H9 (cell line): ENCODE measurements at places on chromosomes 16 and 17. TPM values are rescaled to one million over a fixed set of nuclear protein-coding genes. Genes with fewer than 3 reads are reported as not detected.
A peak's percentile ranks its signal among the peaks of the same experiment; 100 is the strongest.

Gene PDE6G
- total RNA-seq = 5.7 TPM in 2 replicates

Gene PDF
- 36.3 and 36.4 TPM in 2 replicates for total RNA-seq

Gene KRT33B
- not detected in 2 replicates for total RNA-seq

Gene NUPR1
- 0.15 and 0.35 TPM in 2 replicates for total RNA-seq

Gene GEMIN4
- total RNA-seq = 54.7 and 56.8 TPM in 2 replicates

Gene CPHXL2
- not detected in 2 replicates for total RNA-seq

Gene CNTD1
- total RNA-seq = not detected in 2 replicates

Gene PTGES3L
- total RNA-seq = 4.0 and 4.2 TPM in 2 replicates

Gene C17orf78
- not detected in 2 replicates for total RNA-seq

GRCh38 chr16:58638148-58639036, 8.8 kb upstream of the CNOT1 start:
- H3K27me3 ChIP-seq = no peaks in the 10 kb centered on the region
- no peaks in the 10 kb centered on the region for H3K36me3 ChIP-seq
- no peak overlapping the region for H3K27ac ChIP-seq

DNA sequence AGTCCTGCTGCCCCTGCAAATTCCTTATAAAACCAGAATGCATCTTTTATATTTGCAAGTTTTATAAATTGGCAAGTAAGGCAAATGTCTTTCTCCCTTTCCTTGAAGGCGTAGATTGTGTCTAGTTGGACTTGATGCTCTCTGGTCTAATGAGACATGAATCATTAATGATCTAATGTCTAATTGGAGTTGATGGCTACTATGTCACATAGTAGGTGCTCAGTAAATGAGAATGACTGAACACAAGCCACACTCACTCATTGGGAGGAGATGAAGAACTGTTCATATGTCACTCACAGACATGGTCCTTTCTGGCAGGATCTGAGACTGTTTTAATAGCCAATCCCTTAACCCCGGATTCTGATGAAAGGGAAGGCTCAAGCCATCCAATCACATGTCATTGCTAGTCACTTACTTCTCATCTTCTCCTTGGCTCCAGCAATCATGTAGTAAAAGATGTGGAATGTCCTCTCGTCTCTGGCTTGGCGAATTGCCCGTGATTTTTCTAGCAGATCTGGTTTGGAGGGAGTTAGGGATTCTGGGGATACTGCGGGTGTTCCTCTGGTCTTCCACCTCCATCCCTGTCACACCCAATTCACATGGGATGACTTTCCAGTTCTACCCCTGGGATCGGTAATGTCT, 81.0 kb downstream of the MYH11 start:
- H3K4me1 ChIP-seq = no peaks in the 10 kb centered on the region
- no peak overlapping the region for H3K27ac ChIP-seq
- no peak for DNase-seq

DNA sequence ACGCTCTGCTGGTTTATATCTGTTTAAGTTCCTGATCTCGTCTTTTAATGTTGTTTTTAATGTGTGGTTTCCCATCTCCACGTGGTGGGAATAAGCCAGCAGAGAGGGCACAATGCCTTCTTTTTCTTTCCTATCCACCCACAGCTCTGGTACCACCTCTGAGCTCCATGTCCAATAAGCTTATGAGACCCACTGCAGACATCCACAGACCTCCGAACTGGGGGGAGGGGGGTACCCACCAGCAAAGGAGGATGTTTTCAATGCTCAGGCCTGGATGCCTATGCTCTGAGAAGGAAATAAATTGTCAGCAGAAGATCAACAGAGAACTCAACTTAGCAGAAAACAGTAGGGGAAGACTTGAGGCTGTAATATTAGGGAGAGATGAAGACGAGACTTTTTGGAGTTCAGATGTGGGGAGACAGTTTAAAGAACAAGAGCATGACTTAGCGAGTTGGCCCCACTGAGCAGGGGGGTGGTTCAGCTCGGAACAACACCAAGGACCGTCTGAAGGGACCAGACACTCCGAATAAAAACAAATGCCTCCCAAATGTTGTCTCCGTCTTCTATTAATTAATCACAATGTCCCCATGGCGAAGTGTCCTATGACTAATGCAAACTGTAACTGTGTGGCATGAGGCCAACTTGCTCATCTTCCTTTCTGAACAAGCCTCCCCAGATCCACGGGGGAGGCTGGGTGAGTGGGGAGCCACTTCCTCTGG, 62.7 kb downstream of the GAS7 start:
- no peaks in the 10 kb centered on the region for H3K4me1 ChIP-seq
- DNase-seq = no peak

DNA sequence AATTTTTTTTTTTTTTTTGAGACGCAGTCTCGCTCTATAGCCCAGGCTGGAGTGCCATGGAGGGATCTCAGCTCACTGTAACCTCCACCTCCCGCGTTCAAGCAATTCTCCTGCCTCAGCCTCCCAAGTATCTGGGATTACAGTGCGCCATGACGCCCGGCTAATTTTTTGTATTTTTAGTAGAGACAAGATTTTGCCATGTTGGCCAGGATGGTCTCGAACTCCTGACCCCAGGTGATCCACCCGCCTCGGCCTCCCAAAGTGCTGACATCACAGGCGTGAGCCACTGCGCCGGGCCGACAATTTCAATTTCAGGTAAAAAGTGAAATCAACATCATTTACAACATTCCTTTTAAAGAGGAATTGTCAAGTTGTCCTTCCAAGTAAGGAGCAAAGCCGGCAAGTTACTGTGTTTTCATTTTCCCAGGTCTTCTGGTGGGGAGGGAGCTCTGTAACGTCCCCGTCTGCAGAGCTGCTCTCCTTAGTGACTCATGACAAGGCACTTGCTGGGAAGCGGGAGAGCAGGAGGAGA, 873 bp downstream of the NPLOC4 start:
- H3K36me3 ChIP-seq = peaks cover 13% of the 10 kb centered on the region
- no peaks in the 10 kb centered on the region for H3K27me3 ChIP-seq
- peak overlapping the region; percentile 90 for H3K4me3 ChIP-seq
- no peak overlapping the region for H3K27ac ChIP-seq

DNA sequence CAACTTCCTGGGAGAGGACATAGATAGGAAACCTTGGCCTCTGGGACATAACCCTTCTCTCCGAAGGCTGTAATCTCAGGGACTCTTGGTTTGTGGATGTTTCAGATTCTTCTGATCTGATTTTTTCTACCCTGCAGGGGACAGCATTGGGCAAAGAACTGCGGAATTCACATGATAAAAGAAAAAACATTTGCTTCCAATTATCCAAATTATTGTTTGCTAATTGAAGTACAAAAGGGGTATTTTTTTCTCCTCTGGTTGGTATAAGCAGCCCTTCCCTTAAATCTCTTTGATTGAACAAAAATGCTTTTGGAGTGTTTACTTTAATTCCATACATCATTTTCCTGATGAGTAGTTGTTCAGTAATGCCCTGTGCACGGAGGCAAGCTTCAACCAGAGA, 251.7 kb upstream of the IRX3 start:
- no peak overlapping the region for H3K27ac ChIP-seq
- H3K36me3 ChIP-seq = no peaks in the 10 kb centered on the region
- H3K27me3 ChIP-seq = no peaks in the 10 kb centered on the region
- DNase-seq = no peak
- H3K4me3 ChIP-seq = no peak overlapping the region

GRCh38 chr16:84451781-84452180, 52.7 kb downstream of the MEAK7 start:
- H3K36me3 ChIP-seq = no peaks in the 10 kb centered on the region
- DNase-seq = no peak
- H3K27me3 ChIP-seq = no peaks in the 10 kb centered on the region
- no peak overlapping the region for H3K4me3 ChIP-seq
- no peak overlapping the region for H3K27ac ChIP-seq
- no peaks in the 10 kb centered on the region for H3K4me1 ChIP-seq

GRCh38 chr17:80793851-80794267, 197.8 kb upstream of the CHMP6 start:
- peaks cover 13% of the 10 kb centered on the region for H3K36me3 ChIP-seq
- H3K27ac ChIP-seq = no peak overlapping the region
- H3K4me3 ChIP-seq = no peak overlapping the region
- no peaks in the 10 kb centered on the region for H3K27me3 ChIP-seq

DNA sequence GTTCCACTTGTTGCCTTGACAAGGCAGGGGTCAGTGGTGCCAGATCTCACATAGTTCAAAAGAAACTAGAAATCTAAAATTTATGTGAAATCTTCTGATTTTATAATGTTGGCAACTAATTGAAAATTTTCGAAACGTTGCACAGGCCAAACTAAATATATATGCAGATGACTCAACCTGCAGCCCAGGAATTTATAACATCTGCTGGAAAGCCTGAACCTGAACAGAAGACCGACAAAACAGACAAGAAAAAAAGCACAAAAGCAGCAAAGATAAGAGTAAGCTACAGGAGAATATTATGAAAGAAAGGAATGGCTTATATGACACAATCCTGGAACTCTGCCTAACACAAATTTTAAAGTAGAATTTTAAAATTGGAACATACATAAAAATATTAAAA, 207.6 kb downstream of the CEP112 start:
- H3K4me3 ChIP-seq = no peak overlapping the region
- no peaks in the 10 kb centered on the region for H3K27me3 ChIP-seq
- DNase-seq = no peak
- H3K36me3 ChIP-seq = no peaks in the 10 kb centered on the region
- H3K27ac ChIP-seq = no peak overlapping the region
- H3K4me1 ChIP-seq = no peaks in the 10 kb centered on the region

DNA sequence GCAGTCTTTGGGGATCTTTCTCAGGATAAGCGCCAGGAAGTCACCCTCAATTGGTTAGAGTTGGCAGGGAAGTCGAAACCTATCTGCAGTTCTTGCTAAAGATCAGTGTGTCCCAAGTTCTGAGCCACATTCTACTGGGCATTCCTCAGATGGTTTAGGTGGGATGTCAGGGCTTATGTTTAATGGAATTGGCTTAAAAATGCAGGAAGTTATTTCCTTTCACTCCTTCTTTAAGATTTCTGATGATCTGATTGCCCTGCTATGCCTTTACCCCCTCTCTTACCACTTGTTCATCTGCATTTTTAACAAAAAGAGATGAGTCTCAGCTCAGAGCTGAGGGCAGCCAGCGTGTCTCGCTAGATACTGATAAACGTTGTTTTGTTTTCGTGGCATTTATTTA, 30.8 kb downstream of the FOXL1 start:
- no peak overlapping the region for H3K4me3 ChIP-seq
- no peaks in the 10 kb centered on the region for H3K27me3 ChIP-seq
- no peaks in the 10 kb centered on the region for H3K36me3 ChIP-seq
- H3K27ac ChIP-seq = no peak overlapping the region

- H3K4me3 ChIP-seq = 0 out of 3 replicates have a peak overlapping the region, but pooled peaks have one; percentile 46
- H3K27me3 ChIP-seq = no peaks in the 10 kb centered on the region
Measured at GRCh38 chr17:38900978-38901656, 24.3 kb upstream of the LASP1NB start.

- peaks cover under 1% of the 10 kb centered on the region for H3K4me1 ChIP-seq
- H3K4me3 ChIP-seq = peak within 1 kb of the TSS; percentile 83
- H3K27ac ChIP-seq = no peak within 1 kb of the TSS
- H3K36me3 ChIP-seq = no peaks in the 10 kb centered on the region; the same call in 1 of the 2 replicates
Measured at GRCh38 chr16:4936991-4937781, at the start of gene PPL. PPL (minus strand) TSS chr16:4937148; CDS start chr16:4937045, 103 bp downstream.
